ENCODE measurements at places on chromosomes 11 and 22. TPM values are rescaled to one million over a fixed set of nuclear protein-coding genes. Genes with fewer than 3 reads are reported as not detected.

DNA sequence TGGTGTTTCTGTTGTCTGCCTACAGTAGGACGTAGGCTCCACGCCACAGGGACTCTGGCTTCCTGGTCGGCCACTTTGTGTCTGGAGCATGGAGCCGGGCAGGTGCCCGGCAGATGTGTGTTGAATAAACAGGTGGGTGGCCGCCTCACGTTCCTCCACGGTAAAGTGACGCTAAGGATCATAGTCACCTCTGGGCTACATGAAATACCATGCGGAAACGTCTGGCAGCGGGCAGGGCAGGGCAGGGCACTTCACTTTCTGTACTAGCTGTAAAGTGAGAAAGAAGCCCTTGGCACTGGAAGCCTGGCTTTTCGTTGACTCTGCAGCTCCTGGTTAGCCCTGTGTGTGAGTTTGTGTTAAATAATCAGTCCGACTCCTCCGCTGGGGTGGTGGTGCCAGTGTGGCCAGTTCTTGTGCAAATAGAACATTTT, 52.4 kb downstream of the MCM5 start:
- no peaks in the 10 kb centered on the region for H3K4me1 ChIP-seq
- no peak overlapping the region for H3K27ac ChIP-seq
- H3K36me3 ChIP-seq: no peaks in the 10 kb centered on the region
- no peak for DNase-seq
- H3K4me3 ChIP-seq: no peak overlapping the region
- no peaks in the 10 kb centered on the region for H3K27me3 ChIP-seq

DNA sequence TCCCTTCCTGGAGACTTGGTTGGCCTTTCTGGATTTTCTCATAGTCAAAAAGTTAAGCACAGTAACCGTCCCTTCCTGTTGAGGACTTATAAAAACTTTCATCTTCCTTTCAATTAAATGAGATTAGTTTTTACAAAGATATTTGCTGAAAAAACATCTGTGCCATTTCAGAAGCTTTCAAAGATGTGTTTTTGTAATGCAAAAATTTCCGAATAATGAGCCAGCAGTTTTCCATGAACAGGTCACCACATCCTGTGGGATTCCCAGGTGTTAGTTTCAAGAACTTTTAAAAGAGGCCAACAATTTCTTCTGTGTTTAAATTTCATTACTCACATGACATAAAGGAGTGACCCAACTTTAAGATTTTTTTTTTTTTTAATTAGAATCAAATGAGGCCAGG, 18.0 kb downstream of the NUP50 start:
- no peaks in the 10 kb centered on the region for H3K36me3 ChIP-seq
- H3K4me1 ChIP-seq: no peaks in the 10 kb centered on the region
- no peaks in the 10 kb centered on the region for H3K27me3 ChIP-seq
- DNase-seq: no peak
- no peak overlapping the region for H3K4me3 ChIP-seq

The RASGRP2 gene
- 26.3 TPM for total RNA-seq

DNA sequence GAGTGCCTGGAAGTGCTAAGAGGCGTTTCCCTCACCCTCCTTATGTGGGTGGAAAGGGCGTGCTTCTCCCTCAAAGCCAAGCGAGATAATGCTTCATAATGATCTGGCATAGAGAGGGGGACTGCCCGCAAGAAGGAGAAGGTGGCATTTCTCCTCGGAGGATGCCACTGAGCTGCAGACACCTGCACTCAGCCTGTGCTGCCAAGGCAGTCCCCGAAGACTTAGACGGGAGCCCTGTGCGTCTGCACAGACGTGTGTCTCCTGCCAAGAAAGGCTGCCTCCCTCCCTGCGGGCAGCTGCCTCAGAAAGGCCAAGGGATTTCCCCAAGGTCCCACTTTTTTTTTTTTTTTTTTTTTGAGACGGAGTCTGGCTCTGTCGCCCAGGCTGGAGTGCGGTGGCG, 48.1 kb upstream of the SPATA19 start:
- H3K27ac ChIP-seq: no peak overlapping the region
- no peaks in the 10 kb centered on the region for H3K27me3 ChIP-seq
- no peak overlapping the region for H3K4me3 ChIP-seq
- no peaks in the 10 kb centered on the region for H3K36me3 ChIP-seq

DNA sequence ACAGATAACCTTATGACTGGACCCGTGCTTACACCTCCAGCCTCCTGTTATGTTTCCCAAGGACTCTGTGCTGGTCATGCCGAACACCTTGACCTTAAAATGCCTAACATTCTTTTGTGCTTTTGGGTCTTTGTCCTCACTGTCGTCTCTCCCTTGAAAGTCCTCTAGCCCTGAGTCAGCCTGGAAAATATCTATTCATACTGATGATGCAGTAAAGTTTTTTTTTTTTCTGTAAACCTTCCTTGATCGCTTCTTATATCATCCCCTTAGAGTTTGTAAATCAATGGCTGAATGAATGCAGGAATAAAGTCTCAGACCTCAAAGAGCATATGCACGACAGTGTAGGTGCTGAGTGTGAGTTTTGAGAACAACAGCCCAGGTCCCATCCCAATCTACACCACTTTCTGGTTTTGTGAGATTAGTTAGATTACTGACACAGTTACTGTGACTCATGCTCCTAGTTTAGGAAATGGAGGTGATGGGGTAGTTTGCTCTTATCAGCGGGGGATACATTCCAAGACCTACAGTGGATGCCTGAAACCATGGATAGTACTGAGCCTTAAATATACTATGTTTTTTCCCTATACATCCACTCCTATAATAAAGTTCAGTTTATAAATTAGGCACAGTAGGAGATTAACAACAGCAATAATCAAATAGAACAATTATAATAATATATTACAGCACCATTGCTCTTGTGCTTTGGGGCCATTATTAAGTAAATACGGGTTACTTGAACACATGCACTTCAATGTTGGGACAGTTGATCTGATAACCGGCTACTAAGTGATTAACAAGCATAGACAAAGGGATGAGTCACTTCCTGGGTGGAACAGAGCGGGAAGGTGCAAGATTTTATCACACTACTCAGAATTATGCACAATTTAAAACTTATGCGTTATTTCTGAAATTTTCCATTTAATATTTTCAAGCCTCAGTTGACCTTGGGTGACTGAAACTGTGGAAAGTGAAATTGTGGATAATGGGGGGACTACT, 8.6 kb downstream of the TCN1 start:
- H3K27me3 ChIP-seq: no peaks in the 10 kb centered on the region
- no peak overlapping the region for H3K4me3 ChIP-seq
- DNase-seq: no peak
- H3K4me1 ChIP-seq: no peaks in the 10 kb centered on the region
- H3K27ac ChIP-seq: no peak overlapping the region

The ATG2A gene
- 51.1 TPM for total RNA-seq

The OR5AN1 gene
- 0.12 TPM for total RNA-seq

GRCh38 chr11:27212248-27212780, 150.7 kb downstream of the CCDC34 start:
- no peak overlapping the region for H3K4me3 ChIP-seq
- no peaks in the 10 kb centered on the region for H3K27me3 ChIP-seq

Measured in testis (tissue), 5 donors.